SK-MEL-5 (cell line): ENCODE measurements at places on chromosomes 16 and 17.

GRCh38 chr17:69883120-69883519, 191.9 kb upstream of the KCNJ16 start:
- no peak for DNase-seq

DNA sequence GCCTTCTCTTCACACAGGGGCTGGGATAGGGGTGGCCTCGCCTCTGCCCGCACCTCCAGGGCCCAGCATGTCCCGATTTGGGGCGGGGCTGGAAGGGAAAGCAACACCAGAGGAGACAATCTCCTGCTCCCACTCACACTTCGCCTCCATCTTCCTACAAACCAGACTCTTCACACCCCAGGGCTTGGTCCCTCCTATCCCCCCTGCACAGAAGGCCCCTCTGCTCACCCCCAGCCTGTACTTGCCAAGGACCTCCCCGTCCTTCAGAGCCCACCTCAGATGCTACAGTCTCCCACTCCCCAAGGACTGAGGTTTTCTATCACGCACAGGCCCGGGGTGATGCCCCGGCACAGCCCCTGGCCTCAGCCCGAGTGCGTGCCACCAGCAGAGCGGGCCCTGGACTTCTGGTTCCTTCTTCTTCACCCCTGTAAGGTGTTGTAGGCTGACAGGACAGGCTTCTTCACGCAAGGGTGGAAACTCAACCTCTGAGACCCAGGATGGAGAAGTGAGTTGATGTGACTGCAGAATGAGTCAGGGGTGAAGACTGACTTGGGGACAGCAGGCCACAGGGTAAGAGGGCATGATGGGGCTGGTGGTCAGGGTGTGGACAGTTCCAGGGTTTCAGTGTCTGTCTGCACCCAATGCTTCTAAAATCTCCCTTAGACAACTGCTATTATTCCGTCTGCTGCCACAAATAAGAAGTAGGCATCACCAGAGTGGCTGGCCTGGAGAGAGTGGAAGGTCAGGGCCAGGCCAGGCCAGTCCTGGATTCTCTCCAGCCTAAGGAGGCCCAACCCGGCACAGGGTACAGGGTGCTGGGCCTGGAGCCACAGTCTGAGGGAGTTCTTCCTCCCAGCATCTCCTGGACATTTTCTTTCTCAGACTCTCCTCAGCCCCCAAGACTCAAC, 2.5 kb downstream of the ITGAE start:
- DNase-seq = no peak

DNA sequence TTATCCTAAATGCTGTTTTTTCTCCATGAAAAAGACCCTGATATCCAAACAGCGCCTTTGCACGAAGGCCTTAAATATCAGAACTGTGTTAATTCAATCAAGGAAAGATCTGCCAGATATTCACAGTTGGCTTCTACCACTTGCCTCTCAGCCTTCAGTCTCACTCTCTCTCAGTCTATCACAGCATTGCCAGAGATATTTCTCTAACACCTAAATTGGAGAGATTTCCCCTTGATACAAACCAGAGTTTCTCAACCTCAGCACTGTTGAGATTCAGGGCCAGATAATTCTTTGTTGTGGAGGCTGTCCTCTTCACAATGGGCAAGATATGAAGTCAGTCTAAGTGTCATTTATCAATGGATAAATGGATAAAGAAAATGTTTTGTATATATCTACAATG, 454.1 kb upstream of the MAF start:
- no peak for DNase-seq

DNA sequence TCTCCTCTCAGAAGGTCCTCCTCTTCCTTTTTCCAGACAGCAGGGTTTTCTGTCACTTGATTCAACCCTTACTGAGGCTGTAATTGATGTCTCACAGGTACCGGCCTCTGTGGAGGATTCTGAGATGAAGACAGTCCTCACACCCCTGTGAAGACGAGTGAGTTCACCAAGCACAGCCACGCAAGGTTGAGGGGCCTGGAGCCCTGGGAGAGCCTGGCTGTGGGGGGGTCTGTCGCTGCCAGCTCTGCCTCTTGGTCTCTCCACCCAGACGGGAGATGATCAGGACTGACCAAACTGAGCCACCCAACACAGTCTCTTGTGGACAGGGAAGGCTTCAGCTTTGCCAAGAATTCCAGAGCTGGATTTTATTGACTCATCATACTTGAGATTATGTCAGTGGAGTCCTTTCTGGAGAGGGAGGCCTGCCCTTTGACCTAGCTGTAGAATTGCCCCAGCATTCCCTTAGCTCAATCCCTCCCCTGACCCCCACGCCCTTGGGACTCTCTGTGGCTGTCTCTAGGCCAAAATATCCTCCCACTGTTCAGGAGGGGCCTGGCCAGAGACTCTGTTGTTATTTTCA, 51.1 kb upstream of the CRHR1 start:
- DNase-seq = no peak

DNA sequence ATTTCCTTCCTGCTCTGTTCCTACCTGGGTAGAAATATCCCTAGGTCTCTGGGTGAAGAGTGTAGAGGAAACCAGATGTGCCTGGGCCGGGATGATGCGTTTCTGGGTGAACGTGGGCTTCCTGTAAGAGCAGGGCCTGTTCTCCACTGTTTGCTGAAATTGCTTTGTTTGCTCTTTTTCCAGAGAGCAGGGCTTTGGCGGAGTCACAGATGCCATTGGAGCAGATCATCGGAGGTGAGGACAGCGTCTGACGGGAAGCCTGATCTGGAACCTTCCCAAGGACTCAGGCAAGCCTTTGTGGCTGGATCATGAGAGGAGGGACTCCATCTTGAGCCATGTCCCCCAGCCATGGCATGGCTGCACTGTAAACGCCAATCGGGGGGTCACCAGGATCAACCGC, 15.4 kb downstream of the DHODH start:
- DNase-seq = no peak
